ELR (cell line): ENCODE measurements at places on chromosomes 3 and 15.
A peak's percentile ranks its signal among the peaks of the same experiment; 100 is the strongest.

DNA sequence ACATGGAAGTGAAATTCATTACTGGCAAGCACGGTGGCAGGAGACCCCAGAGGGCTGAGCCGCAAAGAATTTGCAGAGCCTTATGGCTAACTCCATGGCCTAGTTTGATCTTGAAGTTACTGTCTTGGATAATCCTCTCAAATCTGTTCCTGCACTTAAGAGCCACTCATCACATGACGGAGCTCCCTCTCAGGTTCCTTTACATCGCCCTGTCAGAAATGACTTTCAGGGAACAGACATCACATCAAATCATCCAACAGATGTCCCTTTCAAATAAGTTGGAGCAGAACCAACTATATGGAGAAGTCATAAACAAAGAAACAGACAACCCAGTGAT lies 328.8 kb upstream of the THBS1 start:
- no peak for DNase-seq

DNA sequence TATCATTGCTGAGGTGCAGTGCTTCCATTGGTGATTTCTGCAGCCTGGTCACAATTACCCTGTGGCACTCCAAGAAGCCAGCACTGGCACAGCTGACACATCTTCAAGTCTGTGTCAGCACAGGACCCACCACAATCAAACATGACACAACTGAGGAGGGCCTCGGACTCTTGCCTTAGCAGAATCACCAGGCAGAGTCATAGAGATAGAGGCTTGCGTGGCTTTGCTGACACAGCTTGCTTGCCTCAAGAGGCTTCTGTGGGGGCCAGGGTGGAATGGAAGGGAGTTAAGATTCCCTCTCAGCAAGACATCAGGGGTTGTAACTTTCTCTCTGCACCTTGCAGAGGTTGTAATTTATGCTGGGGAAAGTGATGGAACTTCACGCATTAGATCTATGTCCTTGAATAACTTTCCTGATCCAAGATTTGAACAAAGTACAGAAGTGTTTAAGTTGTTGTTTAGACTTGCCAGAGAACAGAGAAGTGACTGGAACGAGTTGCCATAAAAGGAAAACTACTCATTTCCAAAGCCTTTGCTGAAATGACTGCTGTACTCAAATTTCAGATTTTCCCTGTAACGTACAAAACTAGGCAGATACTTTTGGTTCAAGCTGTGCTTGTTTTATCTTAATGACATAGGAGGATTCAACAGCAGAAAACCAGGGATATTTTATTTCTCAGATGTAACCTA lies 170.7 kb downstream of the DIPK2A start:
- peak; percentile 26 for DNase-seq

GRCh38 chr3:62446337-62446940 lies 73.1 kb upstream of the FEZF2 start:
- no peak for DNase-seq

DNA sequence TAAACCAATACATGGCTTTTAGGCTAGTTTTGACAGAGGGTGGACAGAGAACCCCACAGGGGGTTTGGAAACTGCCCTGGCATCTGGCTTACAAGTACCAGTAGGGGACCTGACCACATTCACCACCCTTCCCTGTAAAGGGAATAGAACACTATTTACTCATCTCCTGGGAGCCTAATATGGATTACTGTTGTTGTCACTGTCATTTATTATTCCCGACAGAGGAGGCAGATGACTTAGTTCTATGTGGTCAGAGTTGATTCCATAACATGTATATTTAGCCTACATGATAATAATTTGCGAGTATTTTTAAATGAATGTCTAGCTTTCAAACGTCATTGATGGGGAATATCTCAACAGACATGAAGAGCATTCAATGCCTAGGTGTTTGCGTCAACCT lies 15.9 kb downstream of the ZBTB38 start:
- peak; percentile 49 for DNase-seq

- peak; percentile 47 for DNase-seq
Observed at GRCh38 chr3:157807280-157807679, 298.9 kb downstream of the SHOX2 start.
